CD4-positive, alpha-beta T cell treated with Interferon alpha-2 for 1 hour (primary cell): ENCODE measurements at places on chromosomes 13 and 19.

- peak; percentile 97 for DNase-seq
These were observed 63.6 kb downstream of the ZNF429 start for GRCh38 chr19:21568816-21569493.

GRCh38 chr19:10679743-10680142 lies 21.5 kb upstream of the QTRT1 start:
- DNase-seq: no peak

DNA sequence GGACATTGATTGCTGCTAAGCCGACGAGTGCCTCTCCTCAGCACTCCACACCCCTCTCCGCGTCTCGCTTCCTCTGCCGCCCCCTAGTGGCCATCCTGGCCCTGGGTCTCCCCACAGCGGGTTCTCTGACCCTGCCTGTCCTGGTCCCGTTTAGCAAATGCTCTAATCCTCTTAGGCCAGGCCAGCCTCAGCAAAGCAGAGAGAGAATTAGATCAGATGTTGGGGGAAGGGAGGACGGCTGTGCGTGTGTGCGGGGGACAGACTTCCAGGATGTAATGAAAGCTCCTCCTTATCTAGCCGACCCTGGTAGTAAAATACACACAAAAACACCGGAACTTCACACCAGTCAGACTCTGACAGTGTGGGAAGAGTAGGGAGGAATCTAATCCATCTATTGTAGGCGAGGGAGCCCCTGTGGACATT lies 4.5 kb downstream of the TPRX2 start:
- peak; percentile 64 for DNase-seq

GRCh38 chr19:12912571-12912970 lies 6.5 kb downstream of the SYCE2 start:
- DNase-seq: no peak

DNA sequence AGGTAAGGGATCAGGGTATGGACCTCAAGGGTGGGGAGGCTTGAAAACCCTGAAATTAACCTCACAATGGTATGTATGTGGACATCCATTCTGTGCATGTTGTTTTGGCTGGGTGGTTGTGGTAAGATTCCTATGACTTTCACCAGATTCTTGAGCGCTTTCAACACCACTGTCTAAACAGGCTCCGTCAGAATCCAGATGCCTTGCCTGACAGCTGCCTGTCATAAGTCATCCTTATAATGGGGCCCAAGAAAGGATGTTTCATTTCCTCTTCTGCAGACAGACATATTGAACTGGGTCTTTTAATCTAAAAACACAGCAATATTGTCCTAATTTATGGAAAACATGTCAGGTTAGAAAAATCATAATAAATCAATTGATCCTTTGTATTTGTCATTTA lies 41.3 kb downstream of the ALOX5AP start:
- no peak for DNase-seq

DNA sequence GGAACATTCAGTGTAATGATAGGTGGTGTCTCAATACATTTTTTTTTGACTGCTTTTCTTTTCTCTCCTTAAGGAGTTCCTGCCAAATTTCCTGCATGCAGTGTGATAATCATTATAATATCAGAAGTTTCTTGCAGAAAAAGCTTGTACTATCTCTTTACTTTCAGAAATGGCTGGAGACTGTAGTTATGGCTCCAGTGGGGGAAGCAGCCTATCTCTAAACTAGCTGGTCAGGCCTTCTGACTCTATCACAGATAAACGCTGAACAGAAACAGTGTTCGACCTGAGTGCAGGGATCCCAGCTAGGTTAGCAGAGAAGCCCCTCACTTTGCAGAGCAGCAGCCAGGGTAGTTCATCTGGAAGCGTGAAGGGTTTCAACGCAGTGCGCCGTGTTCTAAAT lies 1.9 kb downstream of the CCNE1 start:
- DNase-seq: no peak

DNA sequence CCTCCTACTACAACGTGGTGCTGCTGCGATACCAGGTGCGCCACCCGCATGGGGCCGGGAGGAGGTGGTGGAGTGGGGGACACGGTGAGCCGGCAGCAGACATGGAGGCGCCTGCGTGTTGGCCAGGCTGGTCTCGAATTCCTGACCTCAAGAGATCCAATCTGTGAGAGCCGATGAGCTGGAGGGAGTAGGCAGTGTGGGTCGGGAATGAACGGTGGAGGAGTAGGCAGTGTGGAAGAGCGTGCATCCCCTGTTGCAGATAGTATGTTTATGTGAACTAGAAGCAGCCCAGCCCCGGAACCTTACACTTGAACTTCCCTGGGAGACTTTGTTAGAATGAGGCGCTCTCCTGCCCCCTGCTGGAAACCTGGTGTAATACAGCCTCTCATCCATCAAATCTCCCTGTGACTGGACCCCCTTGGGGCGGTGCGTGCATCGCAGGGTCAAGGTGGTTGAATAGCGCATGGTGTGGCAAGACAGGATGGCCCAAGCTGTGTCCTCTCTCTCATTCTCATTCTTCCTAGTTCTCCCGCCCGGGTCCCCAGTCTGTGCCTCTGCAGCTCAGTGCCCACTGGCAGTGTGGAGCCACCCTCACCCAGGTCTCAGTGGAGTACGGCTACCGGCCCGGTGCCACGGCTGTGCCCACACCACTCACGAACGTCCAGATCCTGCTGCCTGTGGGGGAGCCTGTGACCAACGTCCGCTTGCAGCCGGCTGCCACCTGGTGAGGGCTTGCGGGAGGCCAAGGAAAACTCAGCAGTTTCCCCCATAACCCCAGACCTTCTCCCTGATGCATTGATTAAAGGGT lies 10.5 kb upstream of the B3GNT3 start:
- peak; percentile 76 for DNase-seq

DNA sequence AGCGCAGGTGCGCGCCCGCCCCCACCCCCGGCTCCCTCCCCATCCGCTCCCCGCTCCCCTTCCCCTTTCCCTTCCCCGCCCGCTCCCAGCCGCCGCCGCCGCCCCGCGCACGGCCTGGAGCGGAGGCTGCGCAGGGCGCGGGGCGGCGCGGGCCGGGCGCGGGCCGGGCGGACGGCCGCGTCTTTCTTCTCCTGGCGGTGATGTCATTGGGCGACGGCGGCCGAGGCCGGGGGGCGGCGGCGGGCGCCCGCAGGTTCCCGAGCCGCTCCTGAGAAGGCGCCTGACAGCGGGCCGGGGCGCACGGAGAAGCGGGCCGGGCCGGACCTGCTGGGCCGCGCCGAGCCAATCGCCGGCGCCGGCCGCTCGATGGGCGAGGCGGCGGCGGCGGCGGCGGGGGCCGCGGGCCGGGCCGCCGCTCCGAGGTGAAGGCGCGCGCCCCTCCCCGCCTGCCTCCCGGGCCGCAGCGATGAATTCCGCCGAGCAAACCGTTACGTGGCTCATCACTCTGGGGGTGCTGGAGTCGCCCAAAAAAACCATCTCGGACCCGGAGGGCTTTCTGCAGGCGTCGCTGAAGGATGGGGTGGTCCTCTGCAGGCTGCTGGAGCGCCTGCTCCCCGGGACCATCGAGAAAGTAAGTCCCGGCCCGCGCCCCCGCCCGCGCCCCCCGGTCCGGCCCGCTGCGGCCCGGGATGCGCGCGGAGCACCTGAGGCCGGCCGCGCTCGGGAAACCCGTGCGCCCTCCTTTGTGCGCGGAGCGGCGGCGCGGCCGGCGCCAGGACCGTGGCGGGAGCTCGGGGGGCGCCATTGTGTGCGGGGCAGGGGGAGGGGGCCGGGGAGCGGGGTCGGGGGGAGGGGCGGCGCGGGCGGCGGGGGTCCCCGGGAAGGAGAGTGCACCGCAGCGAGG lies at the start of gene ARHGEF7:
TSS of gene ARHGEF7 (plus strand) at position 250 of the 904 bp plus-strand sequence. CDS start at position 467, 217 bp downstream.
- DNase-seq: no peak

- DNase-seq: no peak
These were observed 107.6 kb upstream of the VSTM2B start for GRCh38 chr19:29418201-29418600.

DNA sequence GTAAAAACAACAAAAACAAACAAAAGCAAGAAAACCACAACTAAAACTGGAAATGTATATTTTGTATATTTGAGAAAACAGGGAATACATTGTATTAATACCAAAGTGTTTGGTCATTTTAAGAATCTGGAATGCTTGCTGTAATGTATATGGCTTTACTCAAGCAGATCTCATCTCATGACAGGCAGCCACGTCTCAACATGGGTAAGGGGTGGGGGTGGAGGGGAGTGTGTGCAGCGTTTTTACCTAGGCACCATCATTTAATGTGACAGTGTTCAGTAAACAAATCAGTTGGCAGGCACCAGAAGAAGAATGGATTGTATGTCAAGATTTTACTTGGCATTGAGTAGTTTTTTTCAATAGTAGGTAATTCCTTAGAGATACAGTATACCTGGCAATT lies 17.1 kb downstream of the KLF5 start:
- DNase-seq: no peak

DNA sequence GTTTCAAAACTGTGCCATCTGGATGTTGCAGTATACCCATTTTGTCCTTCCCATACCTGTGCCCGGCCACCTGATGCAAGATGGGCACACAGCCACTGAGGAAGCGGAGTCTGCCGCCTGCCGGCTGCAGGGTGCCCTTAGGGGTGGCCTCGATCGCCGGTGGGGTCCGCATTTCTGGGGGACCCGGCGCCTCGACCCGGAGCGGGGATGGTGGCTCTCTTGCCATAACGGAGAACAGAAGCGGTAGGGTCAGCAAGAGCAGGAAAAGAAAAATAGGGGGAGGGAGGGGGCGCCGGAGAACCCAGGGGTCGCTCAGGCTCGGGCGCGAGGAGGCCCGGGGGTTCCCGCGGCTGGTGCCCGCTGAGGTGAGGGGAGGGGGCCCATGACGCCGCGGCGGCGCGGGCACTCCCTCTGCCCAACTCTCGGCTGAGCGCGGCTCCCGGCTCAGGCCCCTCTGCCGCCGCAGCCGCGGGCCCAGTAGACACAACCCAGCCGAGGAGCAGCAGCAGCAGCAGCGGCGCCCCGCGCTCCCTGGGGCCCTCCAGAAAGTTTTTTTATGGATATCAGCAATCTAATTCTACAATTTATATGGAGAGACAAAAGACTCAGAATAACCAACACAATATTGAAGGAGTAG lies 13.8 kb upstream of the CYP4F2 start:
- DNase-seq: no peak

DNA sequence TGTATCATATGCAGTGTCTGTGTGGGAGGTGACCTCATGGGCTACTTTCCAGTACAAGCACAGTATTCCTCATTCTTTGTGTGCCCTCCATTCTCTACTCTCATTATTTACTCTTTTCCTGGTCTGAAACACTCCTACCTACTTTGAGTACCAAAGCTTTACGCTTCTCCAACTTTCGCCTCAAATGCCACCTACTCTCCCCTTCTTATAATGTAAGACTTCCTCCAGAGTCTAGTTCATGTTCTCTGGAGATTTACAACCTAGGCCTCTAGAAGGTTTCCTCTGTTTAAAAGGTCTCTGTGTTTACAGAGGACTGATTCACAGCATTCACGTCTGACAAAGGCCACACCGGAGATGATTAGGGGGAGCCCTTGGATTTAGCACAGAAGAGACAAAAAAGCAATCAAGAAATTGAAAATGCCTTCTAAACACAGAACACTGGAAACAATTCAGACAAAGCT lies 302.0 kb downstream of the KLF12 start:
- no peak for DNase-seq

DNA sequence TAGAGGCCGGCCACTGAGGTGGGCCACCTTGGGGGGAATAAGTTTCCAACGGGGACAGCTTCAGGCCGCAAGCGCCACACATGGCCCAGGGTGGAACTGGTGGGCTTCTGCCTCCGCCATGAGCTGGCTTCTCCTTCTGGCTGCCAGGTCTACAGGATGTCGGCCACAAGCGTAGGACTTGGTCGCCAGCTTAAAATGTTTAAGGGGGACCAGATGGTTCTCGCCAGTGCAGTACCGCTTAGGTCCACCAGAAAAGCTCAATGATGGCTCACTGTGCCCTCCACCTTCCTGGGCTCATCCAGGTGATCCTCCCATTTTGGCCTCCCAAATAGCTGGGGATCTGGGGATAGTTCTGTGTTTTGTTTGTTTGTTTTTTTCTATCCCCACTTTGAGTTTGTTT lies 38.7 kb upstream of the ZNF254 start:
- no peak for DNase-seq

- no peak for DNase-seq
These were observed 82.9 kb downstream of the TNFRSF19 start for GRCh38 chr13:23652909-23653726.

DNA sequence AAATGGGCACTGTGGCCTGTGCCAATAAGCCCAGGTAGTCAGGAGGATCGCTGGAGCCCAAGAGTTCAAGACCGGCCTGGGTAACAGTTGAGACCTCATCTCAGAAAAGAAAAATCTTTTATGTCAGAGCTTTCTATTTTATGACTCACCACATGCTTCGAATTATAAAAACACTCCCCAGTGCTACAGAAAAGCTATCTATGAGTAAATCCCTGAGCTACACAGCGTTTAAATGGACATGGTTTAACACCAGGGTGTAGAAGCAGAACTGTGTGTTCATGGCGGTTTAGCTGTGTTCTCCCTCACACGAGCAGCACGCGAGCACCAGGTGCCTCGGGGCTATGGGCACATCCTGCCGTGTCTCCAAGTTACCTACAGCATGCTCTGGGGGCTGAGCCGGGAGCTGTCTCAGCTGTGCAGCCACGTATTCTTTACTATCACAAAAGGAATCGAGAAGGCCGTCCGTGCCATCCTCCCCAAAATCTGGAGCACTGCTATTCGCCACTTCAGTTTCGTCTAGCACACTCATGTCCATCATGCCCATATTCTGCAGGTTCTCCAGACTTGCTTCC lies 6.7 kb downstream of the SAFB2 start:
- DNase-seq: no peak

DNA sequence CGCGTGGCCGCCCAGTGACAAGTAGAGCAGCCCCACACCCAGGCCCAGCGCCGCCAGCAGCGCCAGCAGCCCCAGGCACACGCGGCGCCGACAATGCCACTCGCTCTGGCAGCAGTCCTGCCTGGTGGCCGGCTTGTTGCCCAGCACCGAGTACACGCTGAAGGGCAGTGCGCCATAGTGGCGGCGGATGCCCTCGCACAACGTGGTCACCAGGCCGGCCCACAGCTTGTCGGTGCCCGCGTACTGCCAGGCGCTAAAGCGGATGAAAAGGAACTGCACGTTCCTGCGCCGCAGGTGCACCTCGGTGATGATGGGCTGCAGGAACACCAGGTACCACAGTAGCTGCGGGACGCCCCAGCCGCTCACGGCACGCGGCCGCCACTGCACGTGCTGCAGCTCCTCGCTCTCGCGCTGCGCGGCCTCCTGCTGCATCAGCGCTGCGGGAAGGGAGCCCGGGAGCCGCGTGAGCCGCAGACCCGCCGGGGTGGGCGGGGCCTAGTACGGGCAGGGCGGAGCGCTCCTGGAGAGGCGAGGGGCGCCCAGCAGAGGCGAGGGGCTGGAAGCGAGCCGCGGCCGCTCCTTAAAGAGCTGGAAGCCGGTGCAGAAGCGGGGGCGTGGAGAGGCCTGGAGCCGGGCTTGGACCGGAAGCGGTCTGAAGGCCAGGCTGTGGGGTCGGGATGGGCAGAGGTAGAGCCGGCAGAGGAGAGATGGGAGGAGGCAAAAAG lies 7.3 kb downstream of the NKPD1 start:
- peak; percentile 9 for DNase-seq

- no peak for DNase-seq
These were observed 197.4 kb downstream of the DLEU7 start for GRCh38 chr13:50646070-50646469.

- DNase-seq: no peak
These were observed 955.9 kb downstream of the SLITRK5 start for GRCh38 chr13:88627071-88627470.
